ENCODE measurements at places on chromosomes 12 and 14.

GRCh38 chr12:109760031-109760929, 46.7 kb downstream of the FAM222A start:
- DNase-seq = no peak

- no peak for DNase-seq
These were observed 129.3 kb upstream of the PMCH start for GRCh38 chr12:102326982-102327381.

- DNase-seq = no peak
These were observed 33.0 kb downstream of the SPATS2 start for GRCh38 chr12:49400304-49400703.

- DNase-seq = no peak
These were observed 321.8 kb downstream of the BMP4 start for GRCh38 chr14:53634793-53635192.

GRCh38 chr12:70399311-70399710, 33.2 kb downstream of the KCNMB4 start:
- no peak for DNase-seq

Data from activated CD4-positive, alpha-beta T cell treated with anti-CD3 and anti-CD28 coated beads for 1 hour (primary cell).